GM12892 (cell line): ENCODE measurements at places on chromosomes 2 and 18.

DNA sequence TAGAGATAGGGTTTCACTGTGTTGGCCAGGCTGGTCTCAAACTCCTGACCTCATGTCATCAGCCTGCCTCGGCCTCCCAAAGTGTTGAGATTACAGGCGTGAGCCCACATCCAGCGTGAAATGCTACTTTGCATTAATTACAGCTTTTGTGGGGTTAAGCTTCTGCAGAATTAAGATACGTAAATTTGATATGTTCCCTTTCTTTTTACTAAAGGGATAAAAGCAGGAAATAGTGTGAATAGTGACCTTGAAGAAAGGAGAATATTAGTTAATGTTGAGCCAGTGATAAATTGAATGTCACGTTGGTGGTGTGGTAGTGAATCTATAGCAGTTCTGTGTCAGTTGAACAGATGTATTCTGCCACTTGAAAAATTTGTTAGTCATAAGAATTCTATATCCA is 16.9 kb downstream of the SMCHD1 start:
- no peak for DNase-seq

- no peak for DNase-seq
These were observed 57.9 kb downstream of the BAZ2B start for GRCh38 chr2:159558479-159558878.

GRCh38 chr2:170996316-170996715 is 67.3 kb downstream of the GORASP2 start:
- DNase-seq, result no peak

- DNase-seq, result no peak
These were observed 327.1 kb downstream of the CELF4 start for GRCh38 chr18:37238282-37239108.

GRCh38 chr2:113141451-113141850 is 14.1 kb downstream of the IL1RN start:
- DNase-seq, result no peak

DNA sequence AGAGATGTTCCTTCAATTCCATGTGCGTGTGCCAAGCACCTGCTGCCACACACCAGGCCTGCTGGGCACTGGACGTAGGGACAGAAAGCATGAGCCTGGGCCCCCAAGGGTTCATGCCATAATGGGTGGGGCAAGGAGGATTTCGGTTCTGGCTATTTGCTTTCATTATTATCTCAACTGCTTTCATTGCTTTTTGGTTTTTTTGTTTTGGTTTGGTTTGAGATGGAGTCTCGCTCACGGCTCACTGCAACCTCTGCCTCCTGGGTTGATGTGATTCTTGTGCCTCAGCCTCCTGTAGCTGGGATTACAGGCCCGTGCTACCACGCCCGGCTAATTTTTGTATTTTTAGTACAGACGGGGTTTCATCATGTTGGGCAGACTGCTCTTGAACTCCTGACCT is 57.2 kb downstream of the SF3B1 start:
- DNase-seq, result no peak

DNA sequence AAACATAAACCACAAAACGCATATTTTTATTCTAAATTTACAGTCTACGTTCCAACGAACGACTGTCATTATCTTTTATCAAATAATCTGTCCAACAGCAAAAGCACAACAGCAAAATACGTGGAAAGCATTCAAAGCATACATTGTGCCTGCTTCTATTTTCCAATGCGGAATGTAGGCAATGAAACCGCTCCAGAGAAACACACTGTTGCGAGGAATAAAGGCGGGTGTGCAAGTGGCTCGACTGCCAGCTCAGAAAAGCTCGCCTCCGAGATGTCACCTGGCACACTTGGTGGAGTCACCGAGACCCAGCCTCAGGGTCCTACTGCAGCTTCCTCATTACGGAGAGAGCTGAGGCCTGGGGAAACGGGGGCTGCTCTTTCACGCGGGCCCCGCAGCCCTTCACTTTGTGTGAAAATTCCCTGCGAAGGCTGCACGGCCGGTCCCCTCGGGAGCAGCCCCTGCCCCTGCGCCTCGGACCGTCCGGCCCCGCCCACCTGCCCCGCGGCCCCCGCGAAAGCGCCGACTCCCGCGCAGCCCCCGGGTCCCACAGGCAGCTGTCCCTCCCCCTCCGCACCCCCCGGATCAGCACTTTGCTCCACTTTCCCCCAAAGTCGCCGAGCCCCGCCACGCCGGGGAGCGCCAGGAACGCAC is 752 bp downstream of the MGAT4A start:
- no peak for DNase-seq

GRCh38 chr2:8438996-8439395 is 242.9 kb upstream of the ID2 start:
- DNase-seq, result no peak

DNA sequence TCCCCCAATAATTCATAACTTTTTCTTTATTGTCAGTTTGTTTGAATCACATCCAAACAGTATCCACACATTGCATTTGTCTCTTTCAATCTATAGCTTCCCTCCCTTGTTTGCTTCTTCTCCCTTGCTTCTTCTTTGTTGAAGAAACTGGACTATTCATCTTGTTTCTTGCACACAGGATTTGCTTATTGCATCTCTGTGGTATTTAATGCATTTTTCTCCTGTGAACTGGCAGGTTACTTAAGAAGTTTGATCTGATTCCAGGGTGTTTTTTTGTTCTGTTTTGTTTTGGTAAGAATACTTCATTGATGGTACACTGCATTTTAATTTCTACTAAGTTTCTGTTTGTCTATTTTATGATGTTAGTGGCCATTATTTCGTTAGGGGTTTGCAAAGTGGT is 166.8 kb downstream of the CAMKMT start:
- DNase-seq, result no peak

DNA sequence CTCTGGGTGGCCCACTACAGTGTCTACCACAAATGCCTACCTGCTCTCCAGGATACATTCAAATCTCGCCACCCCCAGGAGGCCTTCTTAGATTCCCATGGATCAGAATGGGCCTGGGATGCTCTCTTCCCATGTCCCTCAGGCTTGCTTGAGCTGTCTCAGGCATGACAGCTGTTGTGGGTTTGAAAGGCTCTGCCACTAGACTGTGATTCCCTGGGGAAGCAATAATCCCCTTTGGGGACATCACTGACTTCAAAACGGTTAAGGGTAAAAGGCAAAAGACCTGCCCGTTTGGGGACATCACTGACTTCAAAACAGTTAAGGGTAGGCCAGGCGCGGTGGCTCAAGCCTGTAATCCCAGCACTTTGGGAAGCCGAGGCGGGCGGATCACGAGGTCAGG is 35.8 kb upstream of the ZNF516 start:
- DNase-seq, result no peak

GRCh38 chr2:241041589-241042158 is 43.3 kb downstream of the SNED1 start:
- DNase-seq, result no peak

GRCh38 chr2:8984157-8984556 is 19.3 kb downstream of the MBOAT2 start:
- no peak for DNase-seq

- DNase-seq, result no peak
These were observed 421.0 kb downstream of the ZNF521 start for GRCh38 chr18:24930971-24931370.

DNA sequence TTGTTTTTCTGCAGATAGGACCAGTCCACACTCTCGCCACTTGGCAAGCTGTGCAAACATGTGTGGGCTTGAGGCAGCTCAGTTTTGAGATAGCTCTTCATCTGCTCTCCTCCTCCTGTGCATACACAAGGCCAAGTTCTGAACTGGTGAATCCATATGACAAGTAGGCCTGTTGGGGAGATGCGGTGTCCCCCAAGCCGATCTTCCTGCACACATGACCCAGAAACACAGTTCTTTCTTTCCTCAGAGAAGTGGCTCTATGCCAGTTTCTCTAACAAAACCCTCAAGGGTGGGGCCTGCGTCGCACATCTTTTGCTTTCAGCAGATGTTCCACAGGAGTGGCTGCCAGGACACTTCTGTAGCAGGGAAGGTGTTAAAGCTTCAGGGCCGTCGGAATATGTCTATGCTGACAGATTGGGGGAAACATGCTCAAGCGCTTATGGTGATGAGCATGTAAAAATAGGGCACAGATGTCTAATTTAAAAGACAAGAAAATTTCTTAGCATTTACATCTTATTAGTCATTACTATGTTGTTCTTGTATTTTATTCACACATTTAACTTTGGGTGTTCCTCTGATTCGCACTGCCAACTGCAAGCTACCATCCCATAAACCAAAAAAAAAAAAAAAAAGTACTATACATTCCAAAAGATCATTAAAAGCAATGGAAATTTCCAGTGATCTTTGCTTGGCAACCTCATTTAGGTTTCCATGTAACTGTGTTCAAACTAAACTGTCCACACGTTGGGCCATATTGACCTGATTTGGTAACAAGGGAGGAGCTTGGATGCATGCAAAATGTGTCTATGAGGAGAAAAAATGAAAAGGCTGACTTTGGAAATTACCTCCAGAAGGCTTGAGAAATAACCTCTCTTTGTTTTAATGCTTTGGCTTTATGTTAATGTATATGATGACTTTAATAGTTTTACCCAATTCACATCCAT is 1055.5 kb upstream of the KLHL29 start:
- DNase-seq, result no peak

GRCh38 chr18:58898010-58898799 is 33.5 kb downstream of the ZNF532 start:
- no peak for DNase-seq

GRCh38 chr2:95314598-95314963 is 17.4 kb downstream of the KCNIP3 start:
- DNase-seq, result no peak

DNA sequence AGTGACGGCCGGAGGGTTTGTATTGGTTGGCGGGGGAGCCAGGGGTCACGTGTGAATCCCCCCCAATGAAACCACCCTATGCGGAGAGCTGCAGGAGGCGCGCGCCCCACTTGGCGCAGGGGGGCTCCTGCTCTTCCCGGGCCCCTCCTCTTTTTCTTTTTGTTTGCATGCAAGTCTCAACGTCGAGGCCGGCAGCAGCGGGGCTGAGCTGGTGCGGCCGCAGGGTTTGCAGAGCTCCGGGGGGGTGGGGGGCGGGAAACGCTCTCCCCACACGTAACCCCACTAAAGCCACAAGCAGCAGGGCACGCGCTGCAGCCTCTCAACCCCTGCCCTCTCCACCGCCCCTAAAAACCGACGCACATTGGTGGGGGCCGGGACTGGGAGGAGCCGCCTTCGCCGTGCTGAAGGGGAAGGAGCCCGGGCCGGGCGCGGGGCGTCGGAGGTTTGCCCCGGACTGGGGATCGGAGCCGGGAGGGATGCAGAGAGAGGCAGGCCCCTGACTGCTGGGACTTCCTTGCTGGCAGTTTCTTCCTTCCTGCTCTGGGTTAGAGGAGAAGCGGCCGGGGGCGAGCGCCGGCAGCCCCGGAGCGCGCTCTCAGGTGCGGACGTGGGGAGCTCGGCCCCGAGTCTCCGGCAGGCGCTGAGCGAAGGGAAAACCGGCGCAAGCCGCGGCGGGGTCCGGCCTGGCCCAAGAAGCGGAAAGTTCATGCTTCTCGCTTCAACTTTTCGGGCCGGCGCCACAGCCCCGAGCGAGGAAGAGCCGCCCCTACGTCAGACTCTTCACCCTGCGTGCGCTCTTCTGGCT is 864 bp downstream of the LBH start:
- peak; percentile 56 for DNase-seq

GRCh38 chr2:23385351-23385747 is 370 bp downstream of the KLHL29 start:
- peak; percentile 46 for DNase-seq

DNA sequence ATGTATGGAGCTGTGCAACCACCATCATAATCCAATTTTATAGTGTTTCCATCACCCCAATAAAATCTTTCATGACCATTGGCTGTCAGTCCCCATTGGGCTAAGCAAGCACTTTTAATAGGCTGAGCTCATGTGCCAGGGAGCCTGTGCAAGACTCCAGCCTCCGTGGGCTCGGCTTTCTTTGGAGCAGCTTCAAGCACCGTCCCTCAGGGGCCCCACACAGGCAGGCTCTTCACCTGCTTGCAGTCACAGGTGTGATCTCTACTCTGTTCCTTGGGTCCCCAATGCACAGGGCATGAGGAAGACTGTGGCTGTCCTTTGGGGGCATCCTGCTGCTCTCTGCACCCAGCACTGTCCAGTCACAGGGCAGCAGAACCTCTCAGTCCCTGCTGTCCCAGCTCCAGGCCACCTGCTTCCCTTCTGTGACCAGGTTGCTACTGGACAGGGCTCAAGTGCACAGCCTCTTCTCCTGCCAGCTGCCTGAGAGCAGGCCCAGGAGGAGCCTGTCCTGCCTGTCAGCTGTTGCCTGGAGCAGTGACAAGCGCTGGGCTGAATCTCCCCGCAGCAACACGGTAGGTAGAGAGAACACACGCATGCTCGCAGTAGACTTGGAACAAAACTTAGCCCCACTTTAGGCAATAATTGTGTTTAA is 40.7 kb upstream of the TMEM131 start:
- no peak for DNase-seq

GRCh38 chr2:111007757-111008688 is 112.7 kb upstream of the BCL2L11 start:
- DNase-seq, result no peak

GRCh38 chr18:25167612-25168410 is 184.2 kb downstream of the ZNF521 start:
- DNase-seq, result no peak

DNA sequence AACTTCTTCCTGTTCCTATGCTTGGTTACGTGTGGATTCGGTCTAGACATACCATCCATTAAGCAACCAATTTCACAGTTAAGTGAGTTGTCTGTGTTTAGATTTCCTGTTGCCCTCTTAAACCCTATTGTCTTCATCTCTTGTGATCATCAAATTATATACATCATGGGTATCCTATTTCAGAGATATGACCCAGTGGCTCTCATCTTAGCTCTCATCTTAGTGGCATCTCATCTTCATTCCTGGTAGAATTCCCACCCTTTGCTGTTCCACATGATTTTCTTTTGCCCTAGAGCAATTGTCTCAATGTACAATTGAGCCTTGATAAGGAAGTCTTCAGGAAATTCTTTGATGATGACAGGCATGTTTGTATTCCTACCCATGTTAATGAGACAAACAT is 29.4 kb upstream of the FN1 start:
- DNase-seq, result no peak

GRCh38 chr2:69801745-69802290 is 27.6 kb upstream of the GMCL1 start:
- DNase-seq, result no peak

DNA sequence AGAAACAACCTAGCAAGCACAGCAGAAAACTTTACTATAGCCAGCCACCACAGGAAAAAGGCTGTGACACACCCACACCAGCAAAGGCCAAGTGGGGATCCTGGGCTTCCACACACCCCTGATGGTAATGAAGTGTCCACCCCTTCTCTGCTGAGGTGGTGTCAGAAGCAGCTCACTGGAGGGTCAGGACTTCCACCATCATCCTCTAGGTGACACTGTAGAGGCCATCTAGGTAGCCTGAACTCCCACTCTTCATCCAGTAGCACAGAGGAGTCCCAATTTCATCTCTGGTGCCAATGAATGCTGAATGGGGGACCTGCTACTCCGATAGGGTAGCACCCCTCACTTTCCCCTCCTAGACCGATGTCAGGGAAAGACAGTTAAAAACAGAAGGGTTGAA is 1544.4 kb downstream of the LRP1B start:
- DNase-seq, result no peak

GRCh38 chr2:224417361-224417729 is 15.4 kb upstream of the FAM124B start:
- no peak for DNase-seq
